ENCODE measurements at places on chromosomes 11 and 22. TPM values are rescaled to one million over a fixed set of nuclear protein-coding genes. Genes with fewer than 3 reads are reported as not detected.

- no peaks in the 10 kb centered on the region for H3K36me3 ChIP-seq
- peaks cover 6% of the 10 kb centered on the region for H3K27me3 ChIP-seq
- DNase-seq = no peak
- no peak overlapping the region for H3K4me3 ChIP-seq
- no peak overlapping the region for H3K27ac ChIP-seq
Observed at GRCh38 chr11:61553373-61554171, 27.3 kb downstream of the SYT7 start.

DNA sequence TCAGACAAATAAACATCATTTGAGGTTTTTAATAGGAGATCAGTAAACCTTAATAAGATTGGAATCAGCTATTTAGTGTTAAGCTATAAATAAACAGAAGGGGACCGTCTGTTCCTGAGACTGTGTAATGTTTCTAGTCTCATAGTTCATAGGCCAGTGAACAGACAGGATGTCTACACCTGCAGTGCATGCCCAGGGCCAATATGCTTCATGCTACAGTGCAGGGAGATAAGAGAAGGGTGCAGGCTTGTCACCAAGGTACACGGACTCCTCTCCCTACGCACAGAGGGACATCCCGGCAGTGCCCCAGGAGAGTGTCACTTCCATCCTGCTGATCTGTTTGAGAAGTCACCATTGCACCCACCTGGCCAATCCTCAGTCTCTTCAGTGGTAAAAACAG lies 148.6 kb downstream of the OPCML start:
- no peak overlapping the region for H3K4me3 ChIP-seq
- H3K27me3 ChIP-seq = no peaks in the 10 kb centered on the region
- H3K36me3 ChIP-seq = no peaks in the 10 kb centered on the region
- H3K27ac ChIP-seq = no peak overlapping the region
- H3K4me1 ChIP-seq = no peaks in the 10 kb centered on the region

DNA sequence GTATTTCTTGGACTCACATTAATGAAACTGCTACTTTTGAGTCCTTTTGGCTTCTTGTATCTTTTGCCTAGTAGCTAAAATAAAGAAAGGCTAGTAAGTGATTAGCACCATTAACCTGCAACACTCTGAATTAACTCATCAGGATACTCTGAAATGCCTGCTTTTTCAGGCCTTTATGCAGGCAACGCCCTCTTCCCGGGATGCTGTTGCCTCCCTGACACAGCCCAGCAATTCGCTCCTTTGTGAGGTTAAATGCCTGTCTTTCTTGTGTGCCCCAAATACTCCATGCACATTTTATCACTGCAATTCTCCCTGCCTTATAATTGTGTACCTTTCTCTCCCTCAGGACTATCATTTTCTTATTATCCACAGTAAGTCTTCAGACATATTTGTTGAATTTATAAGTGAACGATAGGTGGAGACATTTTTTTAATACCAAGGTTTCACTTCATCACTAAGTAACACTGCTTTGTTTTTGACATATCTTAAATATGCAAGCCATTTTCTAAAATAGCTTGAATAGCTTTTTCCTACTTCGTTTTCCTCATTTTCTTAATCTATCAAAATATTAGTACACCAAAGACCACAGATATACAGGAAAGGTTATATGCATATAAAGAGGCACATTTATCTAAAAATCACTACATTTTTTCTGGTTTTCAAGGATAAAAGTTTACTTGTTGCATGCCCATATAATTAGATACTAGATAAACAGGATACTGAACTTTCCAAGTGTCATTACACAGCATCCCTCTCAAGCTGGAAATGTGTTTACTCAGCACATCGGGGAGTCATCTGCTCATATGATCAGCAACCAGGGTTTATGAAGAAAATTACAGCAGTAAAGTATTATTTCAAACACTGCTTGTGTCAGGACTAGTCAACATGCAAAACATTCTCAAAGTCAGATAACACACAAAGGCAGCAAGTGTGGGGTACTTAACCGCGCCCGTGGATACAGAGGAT lies 48.5 kb upstream of the DDI1 start:
- DNase-seq = no peak
- no peaks in the 10 kb centered on the region for H3K4me1 ChIP-seq
- H3K4me3 ChIP-seq = no peak overlapping the region
- no peaks in the 10 kb centered on the region for H3K27me3 ChIP-seq

GRCh38 chr22:48659404-48659996 lies 1168.2 kb downstream of the BRD1 start:
- no peak for DNase-seq
- H3K36me3 ChIP-seq = no peaks in the 10 kb centered on the region
- no peak overlapping the region for H3K4me3 ChIP-seq
- H3K4me1 ChIP-seq = no peaks in the 10 kb centered on the region
- H3K27me3 ChIP-seq = no peaks in the 10 kb centered on the region
- H3K27ac ChIP-seq = no peak overlapping the region

GRCh38 chr11:35173616-35174566 lies 34.9 kb downstream of the CD44 start:
- H3K27me3 ChIP-seq = no peaks in the 10 kb centered on the region
- H3K36me3 ChIP-seq = peaks cover 43% of the 10 kb centered on the region
- peaks cover 97% of the 10 kb centered on the region for H3K4me1 ChIP-seq
- H3K4me3 ChIP-seq = peak overlapping the region; percentile 70
- DNase-seq = peak; percentile 51

DNA sequence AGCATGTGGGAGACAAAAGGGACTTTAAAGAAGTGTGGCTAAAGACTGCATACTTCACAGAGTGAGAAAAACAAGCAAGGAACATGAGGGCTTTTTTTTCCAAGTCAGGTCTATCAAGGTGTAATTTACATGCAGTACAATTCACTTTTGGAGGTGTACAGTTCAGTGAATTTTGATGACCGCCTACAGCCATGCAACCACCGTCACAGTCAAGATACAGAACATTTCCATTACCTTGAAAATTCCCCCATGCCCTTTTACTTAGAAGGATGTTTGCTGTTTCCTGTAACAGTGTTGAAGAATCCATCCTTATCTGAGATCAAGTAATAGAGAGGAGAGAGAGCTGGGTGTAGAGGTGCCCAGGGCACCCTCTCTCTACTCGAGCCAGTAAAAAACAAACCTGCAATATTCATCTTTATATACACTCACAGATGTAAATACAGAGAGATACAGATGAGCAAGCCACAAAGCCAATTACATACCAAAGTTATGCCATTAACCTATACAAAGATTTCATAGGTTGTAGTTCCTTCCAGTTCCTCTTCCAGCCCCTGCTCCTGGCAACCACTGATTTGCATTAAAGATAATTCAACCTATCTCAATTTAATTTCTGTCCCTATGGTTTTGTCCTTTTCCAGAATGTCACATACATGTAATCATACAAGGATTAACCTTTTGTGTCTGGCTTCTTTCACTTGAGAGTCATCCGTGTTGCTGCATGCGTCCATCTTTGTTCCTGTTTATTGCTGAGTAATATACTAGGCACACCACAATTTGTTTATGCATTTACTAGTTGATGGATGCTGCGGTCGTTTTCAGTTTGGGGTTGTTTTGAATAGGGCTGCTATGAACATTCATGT lies 35.0 kb upstream of the RASD2 start:
- H3K27me3 ChIP-seq = peaks cover 5% of the 10 kb centered on the region
- H3K36me3 ChIP-seq = no peaks in the 10 kb centered on the region
- H3K27ac ChIP-seq = no peak overlapping the region
- no peak overlapping the region for H3K4me3 ChIP-seq

DNA sequence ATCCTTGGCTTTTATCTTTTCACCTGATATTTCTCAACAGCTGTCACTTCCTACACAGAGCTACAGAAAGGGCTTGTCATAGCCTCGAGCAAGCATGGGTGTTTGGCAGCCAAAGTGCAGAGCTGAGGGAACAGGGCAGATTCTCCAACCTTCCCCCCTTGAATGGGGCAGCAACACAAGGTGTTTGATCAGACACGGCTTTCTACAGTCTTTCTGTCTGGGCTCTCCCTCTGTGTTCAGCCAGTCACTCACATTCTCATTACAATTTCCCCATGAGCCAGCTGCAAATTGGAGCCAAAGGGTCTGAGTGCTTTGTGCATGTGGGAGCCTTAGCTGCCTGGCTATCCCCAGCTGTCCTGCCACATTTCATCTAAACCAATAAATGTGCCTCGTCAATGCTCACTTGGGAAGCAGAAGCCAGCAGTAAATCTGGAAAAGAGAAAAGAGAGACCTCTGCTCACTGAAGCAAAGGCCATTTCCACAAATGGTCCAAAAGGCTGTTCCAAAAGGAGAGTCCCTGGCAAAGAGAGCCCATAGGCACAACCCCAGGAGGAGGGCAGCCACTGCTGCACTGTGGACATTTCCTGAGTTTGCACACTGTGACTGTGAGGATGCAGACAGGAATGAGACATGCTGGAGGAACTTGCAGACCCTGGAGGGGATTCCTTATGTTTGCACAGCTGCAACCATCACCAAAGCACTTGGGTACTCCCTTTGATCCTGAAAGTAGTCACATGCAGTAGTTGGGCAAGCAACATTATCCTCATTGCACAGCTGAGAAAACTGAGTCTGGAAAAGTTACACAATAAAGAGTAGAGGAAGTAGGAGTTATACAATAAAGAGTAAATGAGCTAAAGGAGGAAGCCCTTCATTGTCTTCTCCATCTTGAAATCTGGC lies 186.8 kb downstream of the FAM181B start:
- H3K27ac ChIP-seq = no peak overlapping the region
- no peaks in the 10 kb centered on the region for H3K27me3 ChIP-seq
- H3K4me3 ChIP-seq = no peak overlapping the region
- no peak for DNase-seq

GRCh38 chr11:62680825-62681240 lies 2.0 kb upstream of the UBXN1 start:
- peak; percentile 77 for DNase-seq
- peaks cover 29% of the 10 kb centered on the region for H3K4me1 ChIP-seq
- peak overlapping the region; percentile 33 for H3K27ac ChIP-seq
- no peak overlapping the region for H3K4me3 ChIP-seq

MUC6 gene
- total RNA-seq = not detected

SEC14L3 gene
- not detected for total RNA-seq

ART1 gene
- not detected for total RNA-seq

SLC7A4 gene
- not detected for total RNA-seq

IGLL1 gene
- total RNA-seq = not detected

KCNJ4 gene
- not detected for total RNA-seq

PCF11 gene
- 161 TPM for total RNA-seq

GAL3ST1 gene
- 0.44 TPM for total RNA-seq
